ENCODE measurements at places on chromosomes 7 and 10. TPM values are rescaled to one million over a fixed set of nuclear protein-coding genes. Genes with fewer than 3 reads are reported as not detected.

Gene GRID2IP
- not detected for total RNA-seq

Gene LIPJ
- total RNA-seq = not detected

DNA sequence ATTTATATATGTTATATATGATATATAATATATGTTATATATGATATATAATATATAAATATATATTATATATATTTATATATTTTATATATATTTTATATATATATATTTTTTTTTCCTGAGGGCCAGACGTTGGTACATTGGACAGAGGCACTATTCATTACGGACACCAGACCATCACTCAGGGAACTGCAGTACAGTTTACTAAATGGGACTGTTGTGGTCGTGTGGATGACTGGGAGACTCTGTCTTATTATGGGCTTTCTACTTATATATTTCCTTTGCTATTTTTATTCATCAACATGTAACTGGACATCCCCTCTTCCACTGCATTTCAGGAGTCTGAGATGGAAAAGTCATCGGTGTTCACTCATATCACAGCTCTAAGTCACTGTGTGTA is 87.1 kb upstream of the PRKCQ start:
- no peak for DNase-seq
- H3K4me1 ChIP-seq = no peaks in the 10 kb centered on the region
- H3K4me3 ChIP-seq = no peak overlapping the region
- no peak overlapping the region for H3K27ac ChIP-seq
- H3K27me3 ChIP-seq = peaks cover 13% of the 10 kb centered on the region
- H3K36me3 ChIP-seq = no peaks in the 10 kb centered on the region

DNA sequence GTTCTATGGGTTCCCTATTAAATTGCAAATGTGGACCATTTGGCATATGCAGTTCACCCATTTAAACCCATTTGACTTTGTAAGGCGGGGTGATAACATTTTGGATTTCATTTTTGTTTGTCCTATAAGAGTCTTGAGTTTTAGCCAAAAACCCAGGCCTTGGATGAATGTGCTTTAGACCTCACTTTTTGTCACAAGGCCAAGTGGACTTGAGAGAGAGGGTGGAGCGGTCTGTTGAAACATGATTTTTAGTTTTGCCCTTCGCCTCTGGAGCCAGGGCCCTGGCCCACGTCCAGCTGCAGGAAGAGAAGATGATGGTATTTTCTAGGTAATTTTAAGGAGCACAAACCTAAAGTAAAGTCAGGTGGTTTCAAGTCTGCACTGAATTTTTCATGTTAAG is 260.1 kb downstream of the SLC25A13 start:
- H3K27ac ChIP-seq = no peak overlapping the region
- no peak overlapping the region for H3K4me3 ChIP-seq
- DNase-seq = peak; percentile 61
- no peaks in the 10 kb centered on the region for H3K27me3 ChIP-seq

GRCh38 chr7:147765301-147765700 is 825.3 kb upstream of the C7orf33 start:
- H3K27ac ChIP-seq = no peak overlapping the region
- no peaks in the 10 kb centered on the region for H3K27me3 ChIP-seq
- H3K36me3 ChIP-seq = no peaks in the 10 kb centered on the region
- DNase-seq = no peak

DNA sequence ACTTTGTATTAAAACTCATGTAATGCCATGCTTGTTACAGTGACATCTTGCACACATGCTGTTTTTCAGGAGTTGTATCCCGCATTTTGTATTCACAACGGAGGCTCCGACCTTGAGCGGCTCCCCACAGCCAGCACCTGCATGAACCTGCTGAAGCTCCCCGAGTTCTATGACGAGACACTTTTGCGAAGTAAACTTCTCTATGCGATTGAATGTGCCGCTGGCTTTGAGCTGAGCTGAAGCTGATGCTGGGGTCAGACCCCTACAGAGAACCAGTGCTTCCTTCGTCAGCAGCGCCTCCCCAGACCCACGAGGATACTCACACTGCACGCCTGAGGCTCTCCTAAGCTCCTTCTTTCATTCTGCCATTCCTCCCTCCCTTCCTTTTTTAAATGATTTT is 69.3 kb upstream of the DNAJB6 start:
- DNase-seq = no peak
- peaks cover 91% of the 10 kb centered on the region for H3K36me3 ChIP-seq
- H3K27ac ChIP-seq = no peak overlapping the region
- no peak overlapping the region for H3K4me3 ChIP-seq
- H3K4me1 ChIP-seq = peaks cover 10% of the 10 kb centered on the region
- no peaks in the 10 kb centered on the region for H3K27me3 ChIP-seq

GRCh38 chr7:40851001-40851400 is 716.2 kb downstream of the SUGCT start:
- H3K27ac ChIP-seq = no peak overlapping the region
- no peaks in the 10 kb centered on the region for H3K4me1 ChIP-seq
- H3K27me3 ChIP-seq = no peaks in the 10 kb centered on the region
- DNase-seq = no peak
- H3K36me3 ChIP-seq = no peaks in the 10 kb centered on the region

DNA sequence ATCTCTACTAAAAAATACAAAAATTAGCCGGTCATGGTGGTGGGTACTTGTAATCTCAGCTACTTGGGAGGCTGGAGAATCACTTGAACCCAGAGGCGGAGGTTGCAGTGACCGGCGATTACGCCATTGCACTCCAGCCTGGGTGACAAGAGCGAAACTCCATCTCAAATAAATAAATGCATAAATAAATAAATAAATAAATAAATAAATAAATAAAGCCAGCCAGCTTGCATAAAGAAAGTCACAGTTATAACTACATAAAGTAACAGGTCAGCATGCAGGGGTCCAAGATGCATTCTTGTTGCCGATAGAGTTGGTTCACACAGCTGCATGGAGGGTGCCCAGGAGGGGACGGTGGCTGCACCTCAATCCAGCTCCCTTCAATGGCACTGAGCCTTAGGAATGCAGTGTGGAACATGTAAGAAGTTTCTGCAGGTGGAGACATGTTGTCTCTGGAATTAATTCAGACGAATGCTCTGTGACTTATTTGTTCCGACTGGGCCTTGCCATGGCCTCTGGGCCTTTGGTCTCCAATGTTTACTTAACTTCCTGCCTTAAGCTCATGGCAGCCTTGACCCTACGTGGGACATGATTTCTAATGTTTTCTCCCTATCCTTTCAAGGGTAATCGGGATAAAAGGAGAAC is 159.6 kb upstream of the PRKCQ start:
- no peak overlapping the region for H3K4me3 ChIP-seq
- peaks cover 11% of the 10 kb centered on the region for H3K27me3 ChIP-seq
- no peak overlapping the region for H3K27ac ChIP-seq
- no peak for DNase-seq

- no peak overlapping the region for H3K4me3 ChIP-seq
- no peaks in the 10 kb centered on the region for H3K27me3 ChIP-seq
- no peak for DNase-seq
- no peaks in the 10 kb centered on the region for H3K36me3 ChIP-seq
- H3K27ac ChIP-seq = no peak overlapping the region
- H3K4me1 ChIP-seq = no peaks in the 10 kb centered on the region
These were observed 115.6 kb downstream of the DPP6 start for GRCh38 chr7:154167807-154168206.

- H3K36me3 ChIP-seq = no peaks in the 10 kb centered on the region
- H3K27me3 ChIP-seq = no peaks in the 10 kb centered on the region
- DNase-seq = no peak
- no peak overlapping the region for H3K27ac ChIP-seq
These were observed 147.3 kb downstream of the ZNF33B start for GRCh38 chr10:42491001-42491592.

GRCh38 chr7:7972128-7972527 is 3.5 kb downstream of the GLCCI1 start:
- peaks cover 12% of the 10 kb centered on the region for H3K4me1 ChIP-seq
- H3K4me3 ChIP-seq = peak overlapping the region; percentile 89
- H3K36me3 ChIP-seq = no peaks in the 10 kb centered on the region
- peak; percentile 44 for DNase-seq

DNA sequence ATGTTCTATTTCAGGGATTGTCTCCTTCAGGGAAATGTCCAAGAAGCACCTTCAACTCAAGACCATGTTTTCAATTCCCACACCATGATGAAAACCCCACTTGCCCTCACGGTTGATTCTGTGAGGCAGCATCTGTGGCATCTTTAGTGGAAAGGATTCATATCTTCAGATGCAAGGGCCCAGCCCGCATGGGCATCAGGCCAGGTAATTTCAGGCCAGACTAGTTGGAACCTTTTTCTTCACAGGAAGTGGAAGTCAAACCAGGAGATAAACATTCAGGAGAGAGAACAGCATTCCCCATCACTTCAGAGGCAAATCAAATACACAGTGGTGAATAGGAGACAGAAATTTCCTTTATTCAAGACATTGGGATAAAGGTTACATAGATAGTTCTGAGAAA is 88.8 kb downstream of the JCAD start:
- peaks cover 9% of the 10 kb centered on the region for H3K4me1 ChIP-seq
- no peak overlapping the region for H3K4me3 ChIP-seq
- no peaks in the 10 kb centered on the region for H3K36me3 ChIP-seq
- no peaks in the 10 kb centered on the region for H3K27me3 ChIP-seq
- H3K27ac ChIP-seq = no peak overlapping the region

DNA sequence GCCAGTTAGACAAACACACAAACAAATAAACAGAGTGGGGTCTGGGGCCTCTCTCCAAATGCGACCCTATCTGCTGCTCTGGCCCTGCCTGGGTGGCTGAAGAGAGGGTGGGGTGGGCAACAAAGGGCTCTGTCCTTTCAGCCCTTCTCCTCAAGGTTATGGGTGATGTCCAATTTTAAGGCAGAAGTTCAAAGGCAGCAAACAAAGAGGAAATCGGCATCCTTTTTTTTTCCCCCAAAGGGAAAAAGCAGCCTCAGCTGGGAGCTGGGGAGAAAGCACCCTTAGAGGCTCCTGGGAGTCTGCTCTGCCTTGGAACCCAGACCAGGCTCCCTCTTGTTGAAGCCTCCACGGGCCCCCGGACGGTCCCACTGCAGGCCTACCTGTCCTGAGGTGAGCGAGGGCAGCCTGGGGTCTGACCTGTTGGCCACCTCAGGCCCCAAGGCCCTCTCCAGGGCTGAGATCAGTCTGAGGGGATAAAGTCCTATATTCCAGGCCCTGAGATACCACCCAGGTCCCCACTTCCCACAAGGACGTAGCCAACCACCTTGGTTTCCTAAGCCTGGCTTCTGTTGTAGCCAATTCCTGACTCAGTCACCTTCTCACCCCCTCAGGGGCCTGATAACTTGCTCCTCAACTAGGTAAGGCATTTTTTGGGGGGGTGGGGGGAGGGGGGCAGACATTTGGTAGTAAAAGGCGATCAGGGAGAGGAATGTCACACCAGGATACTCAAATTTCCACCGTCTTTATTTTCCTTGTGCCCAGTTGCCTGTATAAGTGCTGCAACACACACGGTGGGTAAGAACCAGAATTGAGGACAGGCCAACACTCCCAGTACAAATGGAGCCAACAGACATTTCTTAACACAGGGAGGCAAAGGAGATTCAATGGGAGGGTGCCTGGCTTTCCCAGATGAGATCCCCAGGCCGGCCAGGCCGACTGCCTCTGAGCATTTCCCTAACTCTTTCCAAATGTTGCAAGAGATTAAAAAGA is 4.3 kb downstream of the HOXA11 start:
- no peaks in the 10 kb centered on the region for H3K36me3 ChIP-seq
- H3K27me3 ChIP-seq = peaks cover 100% of the 10 kb centered on the region
- no peak for DNase-seq
- no peak overlapping the region for H3K27ac ChIP-seq
- peaks cover 32% of the 10 kb centered on the region for H3K4me1 ChIP-seq
- no peak overlapping the region for H3K4me3 ChIP-seq

DNA sequence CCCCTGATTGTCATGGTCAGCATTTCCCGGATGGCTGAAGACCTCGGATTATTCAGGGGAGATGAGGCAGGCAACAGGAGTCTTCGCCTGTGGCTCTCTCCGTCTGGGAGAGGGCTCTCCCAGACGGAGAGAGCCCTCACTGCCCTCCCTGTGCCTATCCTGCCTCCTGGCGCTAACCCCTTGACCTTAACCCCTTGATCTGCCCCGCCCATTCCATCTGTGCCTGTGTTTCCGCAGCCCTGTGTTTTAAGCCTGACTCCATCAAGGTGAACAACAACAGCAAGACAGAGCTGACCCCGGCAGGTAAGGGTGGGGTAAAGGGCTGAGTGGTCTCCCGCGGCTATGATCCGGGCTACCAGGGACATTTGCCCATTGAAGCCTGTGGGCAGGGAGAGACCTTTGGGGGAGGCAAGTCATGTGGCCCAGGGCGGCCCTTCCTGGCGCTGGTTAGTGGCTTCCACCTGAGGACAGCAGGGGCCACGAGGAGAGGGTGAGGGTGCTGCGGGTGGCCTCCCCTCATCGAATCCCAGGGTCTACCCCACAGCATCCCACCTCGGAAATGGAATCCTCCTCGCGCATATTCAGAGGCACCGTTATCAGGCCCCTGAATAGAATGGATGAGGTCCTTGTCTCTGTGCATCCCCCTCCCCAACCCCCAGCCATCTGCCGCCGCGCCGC is 4.2 kb upstream of the MUC12 start:
- no peaks in the 10 kb centered on the region for H3K36me3 ChIP-seq
- no peak overlapping the region for H3K4me3 ChIP-seq
- DNase-seq = no peak
- peaks cover 21% of the 10 kb centered on the region for H3K4me1 ChIP-seq
- H3K27me3 ChIP-seq = peaks cover 96% of the 10 kb centered on the region

GRCh38 chr7:27191833-27192545 is 7.0 kb upstream of the HOXA11 start:
- DNase-seq = no peak
- H3K4me1 ChIP-seq = peaks cover 48% of the 10 kb centered on the region
- no peak overlapping the region for H3K27ac ChIP-seq
- H3K27me3 ChIP-seq = peaks cover 64% of the 10 kb centered on the region
- peak overlapping the region; percentile 18 for H3K4me3 ChIP-seq
- no peaks in the 10 kb centered on the region for H3K36me3 ChIP-seq

- peaks cover 30% of the 10 kb centered on the region for H3K36me3 ChIP-seq
- peak overlapping the region; percentile 11 for H3K27ac ChIP-seq
- no peak for DNase-seq
- H3K27me3 ChIP-seq = no peaks in the 10 kb centered on the region
These were observed 81.6 kb downstream of the ARMH3 start for GRCh38 chr10:101974091-101974971.
